Stimulated activated CD4-positive, alpha-beta T cell treated with anti-CD3 and anti-CD28 coated beads, Interleukin-15, amount 100 ng/mL, for 1 hour (primary cell): ENCODE measurements at places on chromosomes 3 and 15.

DNA sequence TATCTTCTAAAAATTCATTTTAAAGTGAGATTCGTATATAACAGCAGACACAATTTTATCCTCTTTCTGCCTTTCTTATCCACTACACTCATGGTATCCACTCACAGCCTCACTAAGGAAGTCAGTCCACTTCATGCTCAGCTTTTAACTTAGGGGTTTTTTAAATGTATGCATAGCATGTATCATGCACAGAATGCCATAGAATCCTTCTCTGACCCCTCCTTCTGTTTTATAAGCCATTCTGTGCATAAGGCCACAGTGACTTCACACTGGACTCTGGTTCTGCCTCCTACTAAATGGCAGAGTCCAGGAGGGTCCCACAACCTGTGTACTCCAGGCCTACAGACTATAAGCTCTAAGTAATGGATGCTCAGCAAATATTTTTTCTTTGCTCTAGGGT lies 129.2 kb downstream of the ATG7 start:
- no peak for DNase-seq

DNA sequence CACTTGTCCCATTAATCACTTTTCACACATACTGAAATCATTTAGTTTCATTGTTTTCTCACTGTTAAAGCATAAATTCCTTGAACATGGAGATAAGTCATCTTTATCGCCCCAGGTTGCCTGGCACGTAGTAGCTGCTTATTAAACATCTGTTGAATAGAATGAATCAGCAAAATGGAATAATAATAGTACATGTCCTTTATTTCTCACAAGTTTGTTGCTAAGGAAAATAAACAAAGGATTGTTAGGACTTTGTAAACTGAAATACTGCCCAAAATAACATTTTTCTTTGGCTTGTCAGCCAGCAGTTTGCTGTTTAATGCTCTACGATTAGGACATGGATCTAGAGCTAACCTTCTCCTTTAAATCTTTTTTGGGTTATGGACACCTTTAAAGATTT lies 17.9 kb downstream of the SLC35A5 start:
- DNase-seq = no peak

- DNase-seq = no peak
Measured at GRCh38 chr3:178856804-178857203, 214.8 kb downstream of the ZMAT3 start.

DNA sequence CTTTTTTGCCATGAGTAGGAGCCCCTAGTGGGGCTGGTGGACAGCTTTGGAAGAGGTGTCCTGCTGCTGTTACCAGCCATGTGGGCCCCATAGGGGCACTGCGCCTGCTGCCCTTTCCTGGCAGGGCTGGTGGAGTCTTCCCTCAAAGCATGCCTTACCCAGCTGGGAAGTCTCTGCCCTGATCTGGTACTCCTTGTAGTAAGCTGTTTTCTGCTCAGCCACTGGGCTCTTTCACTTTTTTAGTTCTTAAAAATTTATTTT lies 26.2 kb downstream of the HMCES start:
- no peak for DNase-seq

- no peak for DNase-seq
Measured at GRCh38 chr15:89195836-89196235, 25.5 kb downstream of the RLBP1 start.

GRCh38 chr3:17367171-17367570 lies 375.3 kb downstream of the TBC1D5 start:
- DNase-seq = no peak

GRCh38 chr3:135539351-135539750 lies 426.2 kb upstream of the PPP2R3A start:
- no peak for DNase-seq

GRCh38 chr3:135645541-135645940 lies 320.0 kb upstream of the PPP2R3A start:
- no peak for DNase-seq

DNA sequence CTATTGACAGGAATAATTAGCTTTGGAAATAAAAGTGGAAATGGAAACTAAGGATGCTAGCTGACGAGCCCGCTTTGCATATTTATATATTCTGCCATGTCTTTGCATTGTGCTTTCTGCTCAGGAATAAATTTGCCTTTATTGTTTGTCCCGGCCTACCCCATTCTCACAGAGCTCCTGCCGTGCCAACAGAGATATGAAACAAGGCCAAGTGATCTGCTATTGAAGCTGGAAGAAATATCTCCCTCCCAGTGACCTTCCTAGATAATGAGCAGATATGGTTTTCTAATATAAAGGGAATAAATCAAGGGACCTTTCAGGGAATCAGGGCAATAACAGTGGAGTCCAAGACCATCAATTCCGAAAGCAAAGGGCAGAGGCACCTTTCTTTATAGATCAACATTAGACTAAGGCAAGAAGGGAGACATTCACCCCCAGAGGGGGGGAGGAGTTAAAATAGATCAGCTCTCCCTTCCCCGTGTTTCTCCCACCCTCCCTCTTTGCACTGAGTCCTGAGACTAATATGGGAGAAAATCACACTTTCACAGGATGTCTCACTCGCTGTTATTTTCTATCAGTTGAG lies 664.6 kb downstream of the AGBL1 start:
- DNase-seq = no peak

- DNase-seq = no peak
Measured at GRCh38 chr3:70186221-70186620, 126.2 kb downstream of the MDFIC2 start.

- no peak for DNase-seq
Measured at GRCh38 chr3:32143849-32144757, 37.7 kb downstream of the GPD1L start.

GRCh38 chr3:59150039-59150438 lies 100.2 kb upstream of the CFAP20DC start:
- no peak for DNase-seq

GRCh38 chr15:38300395-38300794 lies 47.8 kb downstream of the SPRED1 start:
- DNase-seq = no peak

DNA sequence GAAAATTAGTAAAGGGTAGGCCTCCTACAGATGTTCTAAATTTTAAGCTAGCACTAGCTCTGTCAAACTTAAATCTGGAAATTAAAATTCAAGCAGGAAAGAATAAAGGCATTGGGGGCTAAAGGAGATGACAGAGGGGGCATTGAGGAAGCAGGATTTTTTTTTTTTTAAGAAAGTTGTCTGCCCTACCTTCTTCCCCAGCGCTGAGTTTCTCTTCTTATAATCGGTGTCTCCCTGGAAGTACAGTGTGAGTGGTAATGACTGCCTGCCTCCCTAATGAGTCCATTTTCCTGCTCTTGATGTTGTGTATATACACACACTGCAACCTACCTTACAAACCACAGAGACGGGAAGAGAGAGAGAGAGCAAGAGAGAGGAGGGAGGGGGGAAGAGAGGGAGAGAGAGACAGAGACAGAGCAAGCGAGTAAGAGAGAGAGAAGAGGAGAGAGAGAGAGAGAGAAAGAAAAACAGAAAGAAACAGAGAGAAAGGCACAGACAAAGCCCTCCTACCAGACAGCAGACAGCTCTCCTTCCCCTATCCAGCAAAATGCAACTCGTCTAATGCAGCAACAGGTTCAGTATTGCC lies 47.0 kb downstream of the ZBTB20 start:
- DNase-seq = no peak

- DNase-seq = no peak
Measured at GRCh38 chr3:12878141-12878574, 36.8 kb upstream of the RPL32 start.

DNA sequence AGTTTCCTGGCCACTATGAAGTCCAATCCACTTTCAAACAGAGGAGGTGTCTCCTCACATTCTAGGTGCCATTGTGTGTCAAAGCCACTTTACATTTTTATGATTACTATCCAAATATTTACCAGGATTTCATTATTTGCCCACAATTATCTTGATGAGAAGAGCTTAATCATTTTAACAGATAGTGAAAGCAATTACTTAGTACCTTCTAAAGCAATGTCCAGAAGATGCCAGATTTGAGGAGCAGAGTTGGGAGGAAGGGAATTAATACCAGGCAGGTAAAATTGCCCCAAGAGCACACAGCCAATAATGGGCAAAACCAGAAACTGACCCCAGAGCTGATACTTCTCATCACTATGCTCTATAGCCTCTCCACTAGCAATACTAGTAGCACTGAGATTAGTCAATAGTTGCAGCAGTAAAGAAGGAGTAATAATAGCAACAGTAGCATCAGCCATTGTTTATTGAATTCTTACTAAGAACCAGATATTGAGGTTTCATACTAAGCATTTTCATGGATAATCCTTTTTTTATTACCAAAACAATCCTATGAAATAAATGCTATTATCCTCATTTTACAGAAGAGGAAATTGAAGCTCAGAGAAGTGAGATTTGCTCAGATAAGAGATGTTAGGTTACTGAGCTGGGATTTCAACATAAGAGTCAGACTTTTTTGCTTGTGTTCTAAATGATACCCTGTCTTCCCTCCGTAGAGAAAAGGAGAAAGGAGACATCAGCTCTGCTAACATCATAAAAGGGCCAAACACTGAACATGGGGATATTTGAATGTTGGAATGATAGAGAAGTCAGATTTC lies 509.3 kb upstream of the CFAP20DC start:
- DNase-seq = no peak

DNA sequence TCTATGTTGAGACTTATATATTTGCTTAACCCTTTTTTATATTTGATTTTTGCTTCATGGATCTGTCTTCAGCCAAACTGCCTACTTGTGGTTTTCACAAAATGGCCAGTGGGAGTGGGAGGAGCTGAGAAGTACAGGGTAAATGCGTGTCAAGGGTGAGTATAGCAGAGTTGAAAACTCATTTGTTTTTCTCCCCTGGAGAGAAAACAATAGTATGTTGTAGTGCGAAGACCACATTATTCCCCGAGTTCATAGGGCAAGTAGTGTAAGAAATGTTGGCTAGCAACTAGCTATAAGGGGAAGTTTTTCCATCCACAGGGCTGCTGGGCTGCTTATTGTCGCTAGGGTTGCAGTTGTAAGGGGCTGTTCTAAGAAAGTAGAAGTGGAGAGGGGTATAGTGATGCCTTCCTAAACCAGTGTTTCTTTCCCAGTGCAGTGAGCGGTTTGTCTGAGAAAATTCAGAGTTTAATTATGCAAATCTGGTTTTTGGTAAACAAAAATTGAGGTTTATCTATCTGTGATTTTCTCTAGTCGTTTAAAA lies 153.8 kb upstream of the AZI2 start:
- DNase-seq = no peak

DNA sequence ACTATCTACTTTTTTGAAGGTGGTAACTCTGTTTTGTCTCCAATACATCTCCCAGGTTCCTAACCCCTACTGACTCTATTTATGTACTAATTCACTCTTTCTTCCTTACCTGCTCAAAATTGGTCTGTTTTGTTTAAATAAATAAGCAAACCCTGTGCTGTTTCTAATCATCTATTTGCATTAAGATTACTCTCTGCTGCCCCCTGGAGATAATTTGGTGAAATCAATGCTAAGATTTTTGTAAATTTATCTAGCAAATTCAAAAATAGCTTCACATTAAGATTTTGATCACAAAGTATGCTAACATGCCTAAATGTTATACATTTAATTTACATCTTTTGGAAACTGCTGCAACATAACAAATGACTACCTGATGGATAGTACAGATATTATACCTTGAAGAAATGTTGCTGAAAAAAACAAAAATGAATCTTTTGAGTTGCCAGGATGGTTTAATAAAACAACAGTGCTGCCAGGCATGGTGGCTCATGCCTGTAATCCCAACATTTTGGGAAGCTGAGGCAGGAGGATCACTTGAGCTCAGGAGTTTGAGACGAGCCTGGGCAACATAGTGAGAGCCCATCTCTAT lies 4.4 kb upstream of the CD200R1 start:
- DNase-seq = no peak

DNA sequence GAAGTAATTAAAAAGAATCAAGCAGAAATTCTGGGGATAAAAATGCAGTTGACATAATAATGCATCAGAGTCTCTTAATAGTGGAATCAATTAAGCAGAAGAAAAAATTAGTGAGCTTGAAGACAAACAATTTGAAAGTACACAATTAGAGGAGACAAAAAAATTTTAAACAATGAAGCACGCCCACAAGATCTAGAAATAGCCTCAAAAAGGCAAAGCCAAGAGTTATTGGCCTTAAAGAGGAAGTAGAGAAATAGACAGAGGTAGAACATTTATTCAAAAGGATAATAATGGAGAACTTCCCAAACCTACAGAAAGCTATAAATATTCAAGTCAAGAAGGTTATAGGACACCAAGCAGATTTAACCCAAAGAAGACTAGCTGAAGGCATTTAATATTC lies 113.3 kb downstream of the TBC1D2B start:
- no peak for DNase-seq

- no peak for DNase-seq
Measured at GRCh38 chr3:61829722-61830350, 268.5 kb downstream of the PTPRG start.

GRCh38 chr3:110324171-110324705 lies 747.4 kb upstream of the NECTIN3 start:
- no peak for DNase-seq

- DNase-seq = no peak
Measured at GRCh38 chr3:14123308-14124222, 1.1 kb downstream of the CHCHD4 start.

- DNase-seq = no peak
Measured at GRCh38 chr15:36784098-36784670, 204.8 kb downstream of the CDIN1 start.

- no peak for DNase-seq
Measured at GRCh38 chr15:39167164-39168058, 413.5 kb upstream of the THBS1 start.

DNA sequence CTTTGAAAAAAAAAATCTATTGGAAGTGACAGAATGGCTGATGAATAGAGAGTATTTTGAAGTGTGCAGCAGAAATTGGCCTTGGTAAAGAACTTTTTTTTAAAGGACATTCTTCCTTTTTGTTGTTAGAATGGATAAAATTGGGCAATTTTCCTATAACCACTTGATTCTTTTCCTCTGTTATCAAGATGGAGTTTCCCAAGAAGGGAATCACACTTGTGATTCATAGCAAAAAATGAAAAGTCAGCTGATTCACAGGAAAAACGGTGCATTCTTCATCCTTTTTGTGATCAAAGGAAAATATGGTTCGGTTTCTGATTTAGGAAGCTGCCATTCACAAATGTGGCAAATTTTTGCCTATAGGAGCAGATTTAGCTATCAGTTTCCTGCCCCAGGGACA lies 486.8 kb downstream of the GBE1 start:
- no peak for DNase-seq

GRCh38 chr3:69319652-69320051 lies 66.2 kb downstream of the FRMD4B start:
- DNase-seq = no peak

- DNase-seq = no peak
Measured at GRCh38 chr3:16496408-16497222, 16.9 kb downstream of the RFTN1 start.

- no peak for DNase-seq
Measured at GRCh38 chr3:152392272-152392880, 123.6 kb downstream of the MBNL1 start.
